ENCODE measurements at places on chromosomes 11 and 22. TPM values are rescaled to one million over a fixed set of nuclear protein-coding genes. Genes with fewer than 3 reads are reported as not detected.

GRCh38 chr11:46216019-46216764 is 61.3 kb upstream of the CREB3L1 start:
- DNase-seq, result no peak

DNA sequence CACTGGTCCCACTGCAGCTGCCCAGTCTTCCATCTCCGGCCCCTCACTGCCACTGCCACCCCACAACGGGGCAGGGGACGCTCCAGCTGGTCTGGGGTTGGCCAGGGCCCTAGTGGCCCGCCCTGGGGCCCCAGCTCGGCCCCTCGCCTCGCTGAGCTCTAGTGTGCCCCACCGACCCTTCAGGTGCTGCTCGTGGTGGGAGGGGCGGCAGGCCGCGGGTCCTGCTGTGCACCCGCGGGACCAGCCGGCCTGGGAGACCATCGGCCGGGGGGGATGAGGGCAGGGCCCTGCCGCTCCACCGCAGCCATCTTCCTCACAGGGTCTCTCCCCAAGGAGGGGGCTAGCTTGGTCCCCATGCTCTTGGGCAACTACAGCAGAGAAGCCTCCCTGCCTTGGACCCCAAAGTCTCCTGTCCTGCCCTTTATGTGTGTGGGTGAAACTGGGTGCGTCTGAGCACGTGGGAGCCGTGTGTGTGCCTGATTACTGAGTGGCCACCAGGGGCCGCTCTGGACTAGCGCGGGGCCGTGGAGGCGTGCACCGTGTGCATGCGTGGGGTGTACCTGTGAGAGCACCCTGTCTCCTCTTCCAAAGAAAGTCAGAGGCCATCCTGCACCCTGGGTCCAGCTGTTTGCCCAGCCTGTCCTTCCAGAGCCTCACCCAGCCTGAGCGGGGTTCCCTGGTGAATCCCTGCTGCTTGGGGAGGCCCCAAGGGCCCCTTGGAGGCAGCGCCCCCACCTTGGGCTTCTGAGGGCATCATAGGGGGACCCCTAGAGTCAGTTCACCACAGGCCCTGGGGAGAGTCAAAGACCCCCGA is 6.0 kb upstream of the ACR start:
- peak; percentile 49 for DNase-seq

DNA sequence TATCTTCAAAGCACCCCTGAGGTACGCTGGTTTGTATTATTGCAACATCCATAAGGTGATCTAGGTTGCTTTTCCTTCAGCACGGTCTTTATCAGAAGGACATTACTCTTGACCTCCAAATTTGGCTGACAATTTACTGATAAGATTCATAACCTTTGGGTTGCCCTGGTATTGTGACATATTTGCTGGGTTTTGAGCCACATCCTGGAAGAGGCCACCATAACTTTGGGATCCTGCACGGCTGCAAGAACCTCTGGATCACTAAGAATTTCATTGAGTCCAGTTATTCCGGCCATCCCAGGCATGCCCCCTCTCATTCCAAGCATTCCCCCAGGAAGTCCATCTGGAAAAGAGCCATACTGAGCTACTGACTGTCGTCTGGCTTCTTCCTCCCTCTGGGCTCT is 6.5 kb upstream of the PLET1 start:
- DNase-seq, result no peak

GRCh38 chr11:10243896-10244575 is 50.0 kb downstream of the SBF2 start:
- no peak for DNase-seq

GRCh38 chr11:129946965-129947364 is 51.6 kb upstream of the NFRKB start:
- DNase-seq, result no peak

The IL10RA gene
- 39.3 TPM for total RNA-seq

The C11orf52 gene
- not detected for total RNA-seq

The GLYATL1 gene
- total RNA-seq, result not detected

Measured in activated T-cell treated with anti-CD3 and anti-CD28 coated beads, Interleukin-2, amount 50 U/mL, for 4 hours (primary cell).